ENCODE measurements at places on chromosomes 7 and 10. TPM values are rescaled to one million over a fixed set of nuclear protein-coding genes. Genes with fewer than 3 reads are reported as not detected.

DNA sequence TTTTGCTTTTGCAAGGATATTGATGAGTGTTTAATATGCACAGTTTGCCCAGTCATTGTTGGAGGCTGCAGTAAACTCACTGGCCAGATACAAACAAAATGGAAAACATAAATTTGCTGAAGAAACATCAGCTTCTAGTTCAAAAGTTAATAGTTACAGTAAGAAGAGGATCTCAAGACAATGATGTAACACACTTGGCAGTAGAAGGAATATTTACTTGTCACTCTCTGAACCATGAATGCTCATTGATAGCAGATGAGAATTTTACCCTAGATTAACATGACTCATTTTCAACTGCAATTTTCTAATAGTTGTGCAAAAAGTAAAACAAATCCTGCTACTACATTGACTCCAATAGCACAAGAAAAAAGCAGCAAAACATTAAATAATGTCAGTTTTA lies 47.7 kb downstream of the VWC2 start:
- DNase-seq: no peak

GRCh38 chr10:20855398-20856038 lies 41.6 kb downstream of the NEBL start:
- no peak for DNase-seq

DNA sequence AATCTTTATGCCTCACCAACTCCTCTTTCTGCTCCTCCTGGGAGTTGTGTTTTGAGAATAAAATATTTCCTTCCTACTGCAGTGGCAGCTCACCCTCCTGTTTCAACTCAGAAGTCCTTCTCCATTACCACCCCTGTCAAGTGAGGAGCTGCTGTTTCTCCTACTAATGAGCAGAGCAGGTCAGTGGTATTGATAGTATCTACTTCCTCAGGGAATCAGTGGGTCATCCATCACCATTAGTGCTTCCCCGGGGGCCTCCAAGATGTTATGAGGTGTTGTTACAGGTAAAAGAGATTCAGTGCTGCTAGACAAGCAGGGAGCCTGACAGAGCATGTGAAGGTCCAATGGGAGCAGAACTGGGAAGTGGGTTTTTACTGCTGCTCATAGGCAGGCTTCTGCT lies 795.2 kb downstream of the REEP3 start:
- DNase-seq: no peak

Gene PSTK
- 4.2 TPM for total RNA-seq

Gene PALD1
- 15.9 TPM for total RNA-seq

Gene JAKMIP3
- total RNA-seq: 0.20 TPM

Measured in mucosa of descending colon (tissue), 3 donors.